ENCODE measurements at places on chromosomes 2 and 18. TPM values are rescaled to one million over a fixed set of nuclear protein-coding genes. Genes with fewer than 3 reads are reported as not detected.

GRCh38 chr2:240300840-240301239 is 134.6 kb upstream of the GPC1 start:
- no peak for ATAC-seq

DNA sequence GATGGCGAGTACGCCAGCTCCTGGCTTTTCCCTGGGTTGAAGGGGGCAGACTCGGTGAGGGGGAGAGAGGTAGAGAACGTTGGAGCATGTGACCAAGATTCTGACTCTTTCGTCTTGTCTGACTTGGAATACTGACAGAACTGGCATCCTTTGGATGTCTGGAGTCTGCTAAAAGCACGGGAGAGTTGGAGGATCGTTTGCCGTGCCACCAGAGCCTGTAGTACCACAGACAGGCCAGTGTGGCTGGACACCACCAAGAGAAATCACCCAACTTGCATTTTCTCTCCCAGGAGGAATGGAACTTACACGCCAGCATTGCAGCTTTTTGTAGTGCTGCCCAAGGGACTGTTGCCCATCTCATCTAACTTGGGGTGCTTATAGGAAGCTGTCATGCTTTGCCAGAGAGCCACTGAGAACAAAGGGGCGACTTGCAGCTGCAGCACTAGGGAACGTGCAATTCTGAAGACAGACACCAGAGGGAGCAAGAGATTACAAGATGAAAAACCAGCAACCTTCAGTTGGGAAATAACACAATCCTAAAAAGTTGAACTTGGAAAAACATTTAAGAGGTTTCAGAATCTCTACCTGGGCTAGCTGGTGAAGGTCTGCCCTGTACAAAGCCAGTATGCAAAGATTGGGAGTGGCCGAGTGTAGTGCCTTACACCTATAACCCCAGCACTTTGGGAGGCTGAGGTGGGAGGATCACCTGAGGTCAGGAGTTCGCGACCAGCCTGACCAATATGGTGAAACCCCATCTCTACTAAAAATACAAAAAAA is 24.1 kb downstream of the PSMG2 start:
- peak; percentile 74 for ATAC-seq

DNA sequence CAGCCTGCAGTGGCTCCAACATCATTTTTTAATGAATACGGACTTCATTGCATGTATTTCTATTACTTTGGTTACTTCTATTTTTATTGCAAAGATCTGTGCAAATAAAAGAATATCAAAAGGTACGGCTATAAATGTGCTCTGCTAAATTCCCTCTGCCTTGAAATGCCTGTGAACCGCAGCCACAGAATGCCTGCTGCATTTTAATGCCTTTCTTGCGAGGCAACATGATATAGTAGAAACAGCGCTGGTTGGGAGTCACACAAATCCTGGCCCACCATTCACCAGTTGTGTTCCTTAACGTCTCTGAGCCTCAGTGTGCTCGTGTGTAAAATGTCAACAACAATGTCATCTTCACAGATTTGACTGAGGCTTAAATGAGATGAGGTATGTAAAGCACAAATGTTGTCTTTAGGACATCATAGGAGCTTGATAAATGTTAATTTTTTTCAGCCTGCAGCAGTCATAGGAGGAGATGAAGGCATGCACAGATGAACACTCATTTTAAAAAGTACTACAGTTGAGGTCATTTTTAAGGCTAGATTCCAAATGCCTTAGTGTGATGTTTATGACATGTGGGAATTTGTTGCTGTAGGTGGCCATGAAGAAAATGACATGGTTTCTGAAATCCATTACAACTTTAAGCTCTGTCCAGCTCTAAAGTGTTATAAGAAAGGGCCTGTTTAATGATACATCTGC is 187.6 kb upstream of the NRP2 start:
- ATAC-seq, result no peak

DNA sequence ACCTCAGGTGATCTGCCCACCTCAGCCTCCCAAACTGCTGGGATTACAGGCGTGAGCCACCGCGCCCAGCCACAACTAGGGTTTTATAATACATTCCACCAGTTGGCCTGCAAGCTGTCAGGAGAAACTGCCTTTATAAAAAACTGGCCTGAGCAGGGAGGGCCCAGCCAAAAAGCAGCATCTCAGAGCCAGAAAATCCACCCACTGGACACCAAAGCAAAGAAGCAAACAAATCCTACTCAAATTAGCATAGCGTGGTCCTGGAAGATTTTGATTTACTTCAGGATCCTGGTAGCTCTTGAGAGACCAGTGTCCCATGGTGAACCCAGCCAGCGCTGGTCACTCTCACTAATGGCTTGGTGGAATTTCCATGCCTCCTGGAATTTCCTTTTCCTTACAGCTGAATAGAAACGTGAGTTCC is 60.0 kb upstream of the PXDN start:
- ATAC-seq, result no peak

GRCh38 chr2:16025211-16025875 is 85.0 kb downstream of the MYCN start:
- ATAC-seq, result no peak

DNA sequence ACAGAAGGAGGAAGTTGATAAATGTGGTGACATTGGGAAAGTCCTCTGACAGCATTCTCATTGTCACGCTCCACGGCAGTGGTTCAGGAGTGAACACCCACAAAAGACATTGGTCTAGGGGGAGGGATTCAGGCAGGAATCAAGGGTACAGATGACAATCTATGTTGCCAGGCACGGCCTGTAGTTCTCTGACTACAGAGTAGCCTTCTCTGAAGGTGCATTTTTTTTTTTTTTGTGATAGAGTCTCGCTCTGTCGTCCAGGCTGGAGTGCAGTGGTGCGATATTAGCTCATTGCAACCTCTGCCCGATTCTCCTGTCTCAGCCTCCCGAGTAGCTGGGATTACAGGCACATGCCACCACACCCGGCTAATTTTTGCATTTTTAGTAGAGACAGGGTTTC is 7.4 kb upstream of the MOB1A start:
- ATAC-seq, result peak; percentile 51

GRCh38 chr2:58540681-58541080 is 299.6 kb upstream of the FANCL start:
- ATAC-seq, result no peak

DNA sequence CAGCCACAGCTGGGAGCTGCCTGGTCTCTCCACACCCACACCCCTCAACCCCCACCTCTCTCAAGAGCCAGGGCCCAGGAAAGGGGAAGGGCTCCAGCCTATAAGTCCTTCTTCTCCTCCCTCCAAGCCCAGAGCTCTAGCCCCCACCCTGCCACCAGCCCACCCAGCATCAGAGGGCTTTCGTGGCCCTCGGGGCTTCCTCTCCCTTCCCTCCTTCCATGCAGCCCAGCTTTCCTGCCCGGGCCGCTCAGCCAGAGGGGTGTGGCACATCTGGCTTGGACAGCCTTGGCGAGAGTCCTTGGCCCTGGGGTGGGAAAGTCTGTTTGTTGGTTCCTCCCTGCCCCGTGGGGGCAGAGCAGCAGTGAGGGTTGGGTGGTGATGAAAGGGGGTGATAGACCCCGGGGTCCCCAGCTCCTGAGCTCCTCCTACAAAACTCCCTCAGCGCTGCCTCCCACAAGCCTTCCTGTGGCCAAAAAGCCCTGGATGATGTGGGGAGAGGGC is 7.0 kb downstream of the TNS1 start:
- ATAC-seq, result peak; percentile 66

DNA sequence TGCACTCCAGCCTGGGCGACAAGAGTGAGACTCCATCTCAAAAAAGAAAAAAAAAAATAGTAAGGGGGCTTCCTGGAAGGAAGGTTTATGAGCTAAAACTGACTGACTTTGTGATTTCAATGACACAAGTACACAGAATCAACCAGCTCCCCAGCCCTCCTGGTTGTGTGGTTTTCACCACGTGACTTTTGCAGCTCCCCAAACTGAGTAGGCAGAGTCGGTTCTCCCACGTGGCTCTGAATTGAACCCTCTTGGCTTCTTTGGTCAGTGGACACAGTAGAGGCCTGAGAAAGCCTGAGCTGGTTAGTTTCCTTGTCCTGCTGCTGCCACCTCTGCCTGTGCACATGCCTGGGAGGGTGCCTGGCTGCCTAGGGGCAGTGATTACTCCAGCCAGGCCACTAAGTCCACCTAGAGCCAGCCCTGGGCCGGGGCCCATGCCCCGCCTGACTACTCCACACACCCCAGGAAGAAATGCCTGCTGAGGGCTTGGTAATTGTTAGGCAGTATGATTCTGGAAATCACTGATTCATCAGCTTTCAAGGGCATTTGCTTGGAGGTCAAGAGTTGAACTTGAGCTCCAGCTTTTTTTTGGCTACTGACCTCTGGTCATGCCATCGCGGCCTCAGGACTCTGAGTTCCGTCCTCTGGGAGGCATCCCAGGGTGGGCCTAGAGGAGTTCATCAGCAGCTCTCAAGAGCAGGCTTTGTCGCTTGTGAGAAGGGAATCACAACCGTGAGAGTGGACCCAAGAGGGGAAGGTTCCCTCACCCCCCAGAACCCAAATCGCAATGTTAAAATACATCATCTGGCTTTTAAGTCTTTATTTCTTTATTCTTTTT is 431.9 kb upstream of the HS6ST1 start:
- peak; percentile 65 for ATAC-seq

DNA sequence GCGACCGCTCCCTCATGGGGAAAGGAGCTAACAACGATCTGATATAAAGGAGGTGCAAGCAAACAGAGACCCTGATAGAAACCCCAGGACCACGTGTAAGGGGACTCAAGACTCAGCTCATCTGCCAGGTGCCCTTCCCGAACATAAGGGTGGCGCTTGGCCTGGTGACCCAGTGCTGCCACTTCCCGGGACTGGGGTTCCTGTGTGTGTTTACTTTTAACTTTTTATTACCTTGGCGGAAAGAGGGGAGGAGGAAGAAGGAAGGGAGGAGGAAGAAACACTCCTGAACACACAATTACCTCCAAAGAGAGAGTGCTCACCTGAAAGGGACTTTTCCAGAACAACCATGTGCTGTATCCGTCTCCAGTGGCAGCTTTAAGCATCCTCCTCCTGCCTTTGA is 56.5 kb upstream of the EDAR start:
- no peak for ATAC-seq

GRCh38 chr18:44592639-44593038 is 88.0 kb upstream of the SETBP1 start:
- ATAC-seq, result no peak

- no peak for ATAC-seq
Observed at GRCh38 chr18:74139411-74139810, 8.2 kb downstream of the FBXO15 start.

DNA sequence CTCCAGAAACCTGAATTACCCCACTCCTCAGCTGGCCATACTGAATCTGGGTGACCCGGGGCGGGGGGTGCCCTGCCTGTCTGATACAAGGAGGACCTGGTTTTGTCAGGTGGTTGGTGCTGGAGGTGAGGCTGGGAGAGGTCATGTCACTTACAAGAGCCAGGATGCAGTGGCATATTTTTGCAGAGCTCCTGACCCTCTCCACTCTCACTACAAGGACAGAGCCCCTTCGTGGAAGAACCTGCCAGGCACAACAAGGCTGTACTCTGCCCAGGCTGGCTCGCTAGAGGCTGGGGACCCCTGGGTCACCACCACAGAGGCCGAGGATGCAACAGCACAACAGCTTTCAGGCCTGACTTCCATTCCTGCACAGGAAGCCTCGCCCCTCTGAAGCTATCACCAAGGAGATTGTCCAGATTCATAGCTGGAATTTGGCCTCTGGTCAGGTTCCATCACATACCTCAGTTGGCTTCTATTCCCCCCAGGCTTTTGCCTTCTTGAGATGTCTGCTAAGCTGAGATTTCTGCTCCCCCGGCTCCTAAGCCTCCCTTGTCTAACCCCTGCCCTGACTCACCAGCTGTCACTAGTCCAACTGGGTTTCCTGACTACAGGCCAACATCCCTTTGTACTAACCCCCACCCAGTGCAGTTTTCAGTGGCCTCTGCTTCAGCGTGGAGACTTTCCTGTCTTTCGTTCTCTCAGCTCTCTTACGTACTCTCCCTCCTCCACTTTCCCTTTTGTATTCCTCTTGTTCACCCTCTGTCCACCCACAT is 132.5 kb upstream of the EPAS1 start:
- peak; percentile 81 for ATAC-seq

PSTPIP2 gene
- total RNA-seq, result 4.7 TPM

COL4A3 gene
- 0.76 TPM for total RNA-seq

CEP192 gene
- 13.7 TPM for total RNA-seq
